ENCODE measurements at places on chromosomes 11 and 22. TPM values are rescaled to one million over a fixed set of nuclear protein-coding genes. Genes with fewer than 3 reads are reported as not detected.

The SLCO2B1 gene
- total RNA-seq = not detected

The RAPSN gene
- total RNA-seq = 0.51 TPM

DNA sequence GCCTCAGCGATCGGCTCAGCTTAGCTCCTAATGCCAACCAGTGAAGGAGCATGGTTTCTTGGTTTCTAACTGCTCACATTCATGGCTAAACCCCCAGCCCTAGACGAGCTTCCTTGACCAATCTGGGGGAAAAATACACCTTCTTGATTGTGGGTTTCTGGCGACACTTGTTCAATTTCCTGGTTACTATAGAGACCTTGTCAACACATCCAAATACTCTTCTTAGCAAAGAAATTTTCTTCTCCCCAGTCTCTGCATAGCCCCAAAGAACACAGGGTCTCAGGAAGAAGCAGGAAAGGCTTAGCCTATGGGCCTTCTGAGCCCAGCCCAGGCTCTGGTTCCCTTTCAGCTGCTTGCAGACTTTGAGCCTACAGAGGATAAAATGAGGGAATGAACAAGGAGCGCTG is 88.5 kb upstream of the SYT13 start:
- H3K27me3 ChIP-seq = peaks cover 20% of the 10 kb centered on the region
- DNase-seq = no peak
- no peak overlapping the region for H3K4me3 ChIP-seq
- H3K4me1 ChIP-seq = no peaks in the 10 kb centered on the region
- no peaks in the 10 kb centered on the region for H3K36me3 ChIP-seq

GRCh38 chr11:134906356-134906955 is 494.4 kb upstream of the B3GAT1 start:
- H3K4me3 ChIP-seq = no peak overlapping the region
- DNase-seq = no peak
- H3K4me1 ChIP-seq = no peaks in the 10 kb centered on the region
- H3K27ac ChIP-seq = no peak overlapping the region
- no peaks in the 10 kb centered on the region for H3K36me3 ChIP-seq

GRCh38 chr22:22616636-22617035 is 27.8 kb upstream of the GGTLC2 start:
- no peak overlapping the region for H3K4me3 ChIP-seq
- peaks cover 11% of the 10 kb centered on the region for H3K4me1 ChIP-seq
- peak; percentile 38 for DNase-seq
- peak overlapping the region; percentile 73 for H3K27ac ChIP-seq
- H3K27me3 ChIP-seq = no peaks in the 10 kb centered on the region

DNA sequence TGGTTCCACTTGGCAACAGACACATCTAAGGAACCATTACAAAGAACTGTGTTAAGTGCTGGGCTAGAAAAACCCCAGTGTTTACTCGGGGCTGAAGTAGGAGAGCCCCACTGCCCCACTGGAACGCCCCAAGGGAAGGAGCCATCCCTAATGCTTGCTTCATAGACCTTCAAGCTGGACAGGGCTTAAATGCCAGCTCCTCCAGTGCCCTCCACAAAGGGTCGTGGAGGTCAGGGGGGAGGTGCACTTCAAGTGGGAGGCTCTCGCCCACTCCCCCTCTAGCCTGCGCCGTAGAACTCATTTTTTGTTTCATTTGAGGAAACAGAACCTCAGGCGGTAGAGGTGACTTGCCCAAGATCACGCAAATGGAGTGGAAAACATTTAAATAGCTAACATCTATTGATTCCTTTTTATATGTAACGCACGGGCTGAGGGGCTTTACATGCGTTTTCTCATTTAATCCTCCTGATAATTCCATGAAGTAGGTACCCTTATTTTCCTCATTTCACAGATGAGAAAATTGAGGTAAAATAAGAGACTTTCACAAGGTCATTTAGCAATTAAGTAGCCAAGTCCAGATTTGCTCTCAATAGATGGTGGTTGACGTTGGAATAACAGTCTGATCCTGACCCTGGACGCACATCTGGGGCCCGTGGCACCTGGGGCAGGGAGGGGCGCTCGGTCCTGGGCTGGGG is 545 bp upstream of the ZDHHC13 start:
- peak overlapping the region; percentile 82 for H3K4me3 ChIP-seq
- no peaks in the 10 kb centered on the region for H3K36me3 ChIP-seq
- DNase-seq = no peak
- peaks cover 9% of the 10 kb centered on the region for H3K4me1 ChIP-seq

GRCh38 chr22:17807578-17808410 is 33.5 kb upstream of the BID start:
- DNase-seq = no peak
- H3K4me3 ChIP-seq = no peak overlapping the region
- H3K27ac ChIP-seq = no peak overlapping the region
- no peaks in the 10 kb centered on the region for H3K4me1 ChIP-seq
- H3K36me3 ChIP-seq = peaks cover 46% of the 10 kb centered on the region
- no peaks in the 10 kb centered on the region for H3K27me3 ChIP-seq

DNA sequence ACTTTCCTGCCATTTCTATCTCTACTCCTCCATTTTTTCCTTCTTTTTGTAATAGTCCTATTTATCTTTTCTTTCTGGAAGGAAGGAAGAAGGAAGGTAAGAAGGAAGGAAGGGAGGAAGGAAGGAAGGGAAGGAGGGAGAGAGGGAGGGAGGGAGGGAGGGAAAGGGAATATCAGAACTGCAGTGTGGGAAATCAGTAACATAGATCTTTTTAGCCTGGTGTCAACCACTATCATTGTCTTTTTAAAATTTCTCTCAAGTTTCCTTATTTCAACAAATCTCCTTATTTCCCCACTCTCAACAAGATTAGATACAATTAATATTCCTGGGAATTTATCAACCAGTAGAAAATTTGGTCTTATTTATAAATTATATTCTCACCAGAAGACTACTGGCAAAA is 33.7 kb downstream of the OR52E1 start:
- no peaks in the 10 kb centered on the region for H3K36me3 ChIP-seq
- no peak overlapping the region for H3K27ac ChIP-seq
- no peaks in the 10 kb centered on the region for H3K4me1 ChIP-seq
- H3K4me3 ChIP-seq = no peak overlapping the region
- peaks cover 68% of the 10 kb centered on the region for H3K27me3 ChIP-seq
